ENCODE measurements at places on chromosomes 6 and 20.

GRCh38 chr6:126504792-126505191 lies 164.9 kb downstream of the CENPW start:
- DNase-seq = no peak

DNA sequence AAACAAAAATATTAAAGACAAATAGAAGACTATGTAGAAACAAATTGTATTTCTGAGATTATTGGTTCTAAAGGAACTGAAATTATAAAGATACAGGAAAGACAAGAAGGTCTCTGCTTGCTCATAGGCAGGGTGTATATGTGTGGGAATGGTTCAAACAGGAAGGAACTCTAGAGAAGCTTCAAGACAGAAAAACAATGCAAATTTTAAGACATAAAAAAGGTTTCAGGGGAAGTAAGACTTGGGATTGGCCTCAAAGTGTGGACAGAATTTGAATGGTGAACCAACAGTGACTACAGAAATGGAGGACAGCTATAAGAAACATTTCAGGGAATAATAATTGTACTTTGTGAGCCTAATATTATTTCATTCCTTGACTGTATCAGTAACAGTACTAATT lies 50.3 kb downstream of the OR2B2 start:
- DNase-seq = no peak

DNA sequence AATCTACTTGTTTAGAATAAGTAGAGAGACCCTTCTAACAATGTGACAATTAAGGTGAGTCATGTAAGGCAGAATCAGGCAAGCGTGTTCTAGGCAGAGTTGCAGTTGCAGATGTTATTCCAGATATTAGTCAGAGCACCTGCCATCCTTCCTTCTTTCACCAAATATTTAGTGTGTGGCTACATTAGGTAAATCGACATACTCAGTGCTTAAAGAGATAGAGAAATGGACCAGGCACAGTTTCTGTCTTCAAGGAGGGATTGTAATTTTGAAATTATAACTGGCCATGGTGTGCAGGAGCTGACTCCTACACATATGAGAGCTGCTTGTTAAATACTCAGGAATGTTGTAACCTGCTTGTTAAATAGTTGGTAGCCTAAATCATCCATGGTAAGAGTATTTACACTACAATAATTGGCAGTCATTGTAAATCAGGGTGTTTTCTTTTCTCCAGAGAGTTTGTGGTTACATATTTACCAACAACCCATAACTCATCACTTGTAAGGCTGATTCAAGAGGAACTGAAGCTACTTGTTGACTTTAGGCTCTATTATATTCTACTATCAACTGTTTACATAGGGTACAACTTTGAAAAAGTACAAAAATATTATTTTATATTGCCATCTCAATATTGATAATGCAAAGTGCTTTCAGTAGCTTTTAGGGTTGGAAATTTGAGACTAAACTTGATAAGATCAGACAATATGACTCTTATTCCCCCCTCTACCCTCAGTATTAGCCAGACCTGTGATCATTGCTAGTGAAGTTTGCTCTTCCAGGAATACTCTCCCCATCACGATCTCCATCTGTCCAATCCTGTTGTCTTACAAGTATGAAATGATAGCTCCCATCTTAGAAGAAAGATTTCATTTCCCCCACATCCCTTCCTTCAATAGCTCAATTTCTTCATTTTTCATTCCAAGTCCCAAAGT lies 607.1 kb downstream of the COL12A1 start:
- DNase-seq = no peak

GRCh38 chr6:85470023-85470410 lies 20.1 kb downstream of the NT5E start:
- no peak for DNase-seq

DNA sequence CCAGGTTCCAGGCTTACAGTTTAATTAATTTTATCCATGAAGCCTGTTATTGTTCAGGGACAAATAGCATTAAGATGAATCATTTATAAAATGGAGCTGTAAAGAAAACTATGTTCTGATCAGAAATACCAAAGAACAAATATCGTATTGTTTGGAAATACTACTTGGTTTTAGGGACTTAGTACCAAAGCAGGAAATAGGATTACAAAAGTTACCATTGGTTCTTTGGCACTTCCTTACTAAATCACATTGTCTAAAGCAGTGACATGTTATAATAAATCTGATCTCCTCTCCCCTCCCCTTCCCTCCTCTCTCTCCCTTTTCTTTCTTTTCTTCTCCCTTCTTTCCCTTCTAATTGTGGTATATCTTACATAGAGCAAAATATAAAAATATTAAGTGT lies 29.6 kb downstream of the CRYBG1 start:
- no peak for DNase-seq

DNA sequence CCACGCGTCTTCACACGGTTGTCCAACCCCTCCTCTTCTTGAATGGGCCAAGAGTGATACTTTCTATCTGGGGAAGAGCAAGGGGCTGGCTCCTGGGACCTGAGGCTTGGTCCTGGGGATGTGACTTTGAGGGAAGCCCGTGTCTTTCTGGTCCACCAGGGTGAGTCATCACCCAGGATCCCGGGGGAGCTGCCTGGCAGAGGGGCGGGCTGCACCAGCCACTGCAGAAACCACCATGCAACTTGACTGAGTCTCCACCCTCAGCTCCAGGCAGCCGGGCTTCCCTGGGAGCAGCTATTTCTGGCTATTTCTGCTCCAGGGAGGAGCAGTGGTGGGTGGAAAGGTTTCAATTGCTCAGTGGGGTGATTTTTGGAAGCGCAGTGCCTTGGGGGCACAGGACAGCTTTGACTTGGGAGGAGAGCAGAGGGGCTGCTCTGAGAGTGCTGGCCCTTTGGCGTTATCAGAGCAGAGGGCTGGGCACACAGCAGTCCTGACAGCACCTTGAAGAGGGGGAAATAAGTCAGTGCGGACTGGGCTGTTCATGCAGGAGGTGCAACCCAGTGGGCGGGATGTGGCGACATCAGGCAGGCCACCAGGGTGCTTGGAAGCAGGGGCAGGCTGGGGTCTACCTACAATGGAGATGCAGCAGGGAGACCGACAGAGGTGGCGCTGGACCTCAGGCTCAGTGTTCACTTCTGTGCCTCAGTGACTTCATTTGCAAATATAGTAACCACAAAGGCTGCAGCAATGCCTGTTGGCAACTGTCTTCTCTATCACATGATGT lies 45.1 kb upstream of the FAM83D start:
- DNase-seq = no peak

DNA sequence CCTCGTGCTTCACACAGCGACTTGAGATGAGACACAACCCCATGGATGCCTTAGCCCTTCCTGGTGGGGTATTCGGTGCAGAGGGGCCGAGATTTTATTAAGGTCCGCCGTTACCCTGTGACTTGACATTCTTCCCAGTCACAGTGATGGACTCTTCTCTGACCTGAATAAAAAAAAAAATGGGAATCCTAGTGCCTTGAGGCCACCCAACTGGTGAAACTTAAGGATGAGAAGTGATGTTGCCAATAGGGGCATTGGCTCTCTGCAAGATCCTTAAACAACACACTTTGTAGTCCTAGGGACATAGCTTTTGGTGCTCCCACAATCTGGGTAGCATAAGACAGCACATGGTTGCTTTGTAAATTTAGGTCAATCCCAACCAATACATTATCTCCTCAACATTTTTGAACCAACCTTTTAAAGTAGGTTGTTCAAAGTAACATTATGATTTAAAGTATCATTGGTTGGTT lies 814 bp upstream of the ADNP start:
- no peak for DNase-seq

GRCh38 chr20:1875183-1875554 lies 20.0 kb upstream of the SIRPA start:
- no peak for DNase-seq

- no peak for DNase-seq
Measured at GRCh38 chr6:129498541-129498940, 211.4 kb downstream of the ARHGAP18 start.

DNA sequence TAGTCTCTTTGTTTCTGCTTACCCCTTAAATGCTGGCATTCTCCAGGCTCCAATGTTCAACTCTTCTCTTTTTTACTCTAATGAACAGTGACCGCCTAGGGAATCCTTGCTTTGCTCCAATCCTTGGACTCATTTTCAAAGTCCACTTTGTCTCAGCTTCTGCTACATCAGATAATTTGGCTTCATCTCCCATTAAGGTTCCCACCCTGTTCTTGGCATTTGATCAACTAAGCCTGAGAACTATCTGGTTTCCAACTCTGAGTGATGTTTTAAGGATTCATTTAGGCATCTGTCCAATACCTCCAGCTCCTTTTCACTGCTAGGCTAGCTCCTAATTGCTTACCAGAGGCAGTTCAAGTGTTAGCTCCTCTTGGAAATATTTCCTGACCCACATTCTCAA lies 64.9 kb downstream of the ME1 start:
- no peak for DNase-seq

DNA sequence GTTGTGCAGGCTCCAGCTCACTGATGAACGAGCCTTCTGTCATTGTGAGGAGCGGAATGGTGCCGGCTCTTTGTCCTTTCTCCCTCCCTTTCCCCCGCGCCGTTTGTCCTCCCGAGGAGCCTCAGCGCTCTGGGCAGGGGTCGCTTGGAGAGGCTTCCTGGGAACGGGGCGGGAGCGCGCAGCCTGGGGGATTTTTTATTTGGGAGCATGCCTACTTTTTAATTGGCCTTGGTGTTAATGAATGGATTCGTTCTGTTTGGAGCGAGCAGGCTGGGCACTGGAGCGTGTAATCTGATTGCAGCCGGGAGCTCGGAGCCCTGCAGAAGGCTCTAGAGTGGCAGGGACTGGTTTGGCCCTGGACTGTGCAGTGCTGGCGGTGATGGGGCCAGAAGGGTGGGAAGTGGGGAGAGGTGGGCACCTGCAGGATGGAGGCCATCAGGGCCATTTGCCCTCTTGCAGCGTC lies 118.8 kb downstream of the CDH4 start:
- DNase-seq = no peak

DNA sequence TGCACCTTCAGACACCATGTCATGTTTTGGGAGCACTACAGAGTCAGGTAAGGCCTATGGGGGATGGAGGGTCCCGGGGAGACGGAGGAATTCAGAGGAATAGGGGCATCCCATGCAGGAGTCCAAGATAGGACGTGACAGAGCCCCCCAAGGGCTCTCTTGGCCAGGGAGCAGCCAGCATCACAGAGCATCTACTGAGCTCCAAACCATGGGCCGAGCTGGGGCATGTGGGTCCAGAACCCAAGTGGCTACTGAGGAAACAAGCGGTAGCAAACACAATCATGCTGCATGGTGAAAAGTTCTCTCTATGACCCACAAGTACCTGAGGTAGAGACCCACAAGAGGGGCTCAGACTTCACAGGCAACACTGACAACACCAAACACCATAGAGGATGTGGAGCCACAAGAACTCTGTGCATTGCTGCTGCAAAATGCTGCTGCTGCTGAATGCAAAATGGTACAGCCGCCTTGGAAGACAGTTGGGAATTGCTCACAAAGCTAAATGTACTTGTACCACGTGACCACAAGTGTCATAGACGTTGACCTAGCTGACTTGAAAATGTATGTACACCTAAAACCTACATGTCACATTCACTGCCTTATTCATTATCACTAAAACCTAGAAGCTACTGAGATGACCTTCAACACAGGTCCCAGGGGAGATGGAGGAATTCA lies 33.4 kb upstream of the MAS1L start:
- DNase-seq = no peak
